Stimulated activated CD8-positive, alpha-beta memory T cell treated with anti-CD3 and anti-CD28 coated beads, Interleukin-15, amount 100 ng/mL, for 1 hour (primary cell): ENCODE measurements at places on chromosomes 12 and 14.

GRCh38 chr14:80005561-80005960, 205.7 kb downstream of the DIO2 start:
- no peak for DNase-seq

GRCh38 chr12:920676-921075, 28.8 kb downstream of the RAD52 start:
- no peak for DNase-seq

GRCh38 chr12:57852620-57853500, 6.3 kb upstream of the CTDSP2 start:
- no peak for DNase-seq

GRCh38 chr12:130142736-130143135, 19.5 kb upstream of the FZD10 start:
- DNase-seq = no peak

- no peak for DNase-seq
Observed at GRCh38 chr12:113949321-113950305, 16.5 kb downstream of the RBM19 start.

- no peak for DNase-seq
Observed at GRCh38 chr14:77006132-77006531, 22.4 kb downstream of the IRF2BPL start.

DNA sequence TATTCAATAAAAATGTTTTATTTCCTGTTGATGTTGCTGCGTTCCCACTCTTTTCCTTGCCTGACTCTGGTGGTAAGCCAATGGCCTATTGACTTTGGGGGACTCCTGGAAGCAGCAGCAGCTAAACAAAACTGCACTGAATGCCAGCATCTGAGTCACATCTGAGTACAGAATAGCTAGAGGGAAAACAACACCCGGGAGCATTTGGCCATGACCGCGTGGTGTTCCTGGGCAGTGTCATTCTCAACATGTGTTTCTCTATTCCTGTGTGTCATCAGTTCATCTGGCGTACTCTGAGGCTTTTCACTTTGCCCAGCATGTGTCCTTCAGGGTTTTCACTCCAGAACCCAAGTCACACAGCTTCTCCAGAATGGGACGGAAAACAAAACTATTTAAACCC, 238.8 kb downstream of the PAWR start:
- no peak for DNase-seq

DNA sequence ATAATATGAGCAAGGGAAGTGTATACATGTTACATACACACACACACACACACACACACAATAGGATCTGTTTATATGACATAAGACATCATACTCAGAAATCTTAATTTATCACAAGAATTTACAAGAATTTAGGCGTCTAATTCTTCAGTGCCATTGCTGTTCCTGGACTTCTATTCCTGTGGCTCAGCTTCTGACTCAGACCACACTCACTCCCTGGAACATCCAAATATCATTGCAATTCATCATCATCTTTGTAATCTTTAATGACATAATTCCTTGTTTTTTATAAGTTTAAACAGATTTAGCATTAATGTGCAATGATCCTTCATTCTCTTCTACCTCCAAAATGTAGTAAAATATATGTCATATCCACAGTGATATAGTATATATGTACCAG, 544.2 kb downstream of the FOXG1 start:
- DNase-seq = no peak

GRCh38 chr12:129877411-129877810, 26.4 kb downstream of the TMEM132D start:
- no peak for DNase-seq

GRCh38 chr12:30000401-30000800, 216.7 kb upstream of the TMTC1 start:
- no peak for DNase-seq

DNA sequence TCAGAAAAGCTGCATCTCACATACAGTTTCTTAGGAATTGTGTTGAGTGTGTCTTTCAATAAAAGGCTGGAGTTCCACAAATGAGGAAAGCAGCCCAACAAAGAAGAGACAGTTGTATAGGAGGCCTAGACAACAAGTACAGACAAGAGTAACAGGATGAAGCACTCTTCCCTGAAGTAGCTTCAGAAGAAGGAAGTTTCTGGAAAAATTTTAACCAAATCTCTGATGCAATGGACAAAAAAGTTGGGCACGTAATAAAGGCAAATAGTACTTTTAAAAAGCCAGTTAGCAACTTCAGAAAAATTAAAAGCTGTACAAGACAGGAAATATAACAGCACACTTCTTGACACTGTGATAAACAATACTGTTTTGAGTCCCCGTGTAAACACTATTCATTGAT, 134.1 kb upstream of the PLEKHG7 start:
- DNase-seq = no peak

- DNase-seq = no peak
Observed at GRCh38 chr12:12450043-12450471, 93.2 kb downstream of the BORCS5 start.

- DNase-seq = no peak
Observed at GRCh38 chr14:68561531-68562007, 231.3 kb downstream of the ZFP36L1 start.

DNA sequence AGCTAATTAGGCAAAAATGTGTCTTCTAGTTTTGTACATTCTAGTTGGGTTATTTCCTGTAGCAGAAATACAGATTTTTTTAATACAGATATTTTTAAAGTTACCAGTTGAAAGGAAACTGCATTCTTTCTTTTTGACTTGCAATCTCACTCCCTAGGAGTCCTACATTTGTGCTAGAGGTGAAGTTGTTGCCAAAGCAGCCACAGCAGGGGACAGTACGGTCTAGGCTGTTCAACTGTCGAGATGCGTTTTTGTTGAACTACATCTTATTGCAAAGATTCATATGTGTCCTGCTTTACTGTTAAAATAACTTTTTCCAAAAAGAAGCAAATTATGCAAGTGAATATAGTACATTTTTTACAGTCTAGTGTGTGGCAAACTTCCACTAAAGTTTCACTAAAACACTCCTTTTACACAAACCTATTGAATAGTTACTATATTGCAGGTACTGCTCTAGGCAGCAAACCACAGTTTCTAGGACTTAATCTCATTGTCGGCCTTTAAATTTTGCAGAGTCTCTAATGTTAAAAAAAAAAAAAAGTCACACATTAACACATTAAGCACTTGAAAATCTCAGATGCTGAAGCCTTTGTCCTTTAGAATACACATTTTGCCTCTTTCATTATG, 30.2 kb upstream of the SRGAP1 start:
- no peak for DNase-seq

- no peak for DNase-seq
Observed at GRCh38 chr12:14408208-14408607, 42.7 kb downstream of the ATF7IP start.
